Fibroblast of lung (primary cell): ENCODE measurements at places on chromosomes 7 and 10. TPM values are rescaled to one million over a fixed set of nuclear protein-coding genes. Genes with fewer than 3 reads are reported as not detected.

The MOSPD3 gene
- 3.9 and 5.9 TPM in 2 replicates for total RNA-seq

The SEMA3A gene
- total RNA-seq: 19.5 and 60.8 TPM in 2 replicates

The NCAPG2 gene
- 5.4 and 10.9 TPM in 2 replicates for total RNA-seq

The NEUROG3 gene
- not detected in 2 replicates for total RNA-seq

The CTAGE4 gene
- total RNA-seq: 0.17 and 1.0 TPM in 2 replicates

The MRLN gene
- not detected in 2 replicates for total RNA-seq

The NRP1 gene
- 362 and 373 TPM in 2 replicates for total RNA-seq

The FGFR2 gene
- under 0.01 and 0.17 TPM in 2 replicates for total RNA-seq

The SLC18A3 gene
- not detected in 2 replicates for total RNA-seq

The SPAM1 gene
- total RNA-seq: not detected in 2 replicates

The RELN gene
- 0.33 and 1.8 TPM in 2 replicates for total RNA-seq

The NRG3 gene
- not detected in 2 replicates for total RNA-seq

The GCK gene
- 0.77 and 1.7 TPM in 2 replicates for total RNA-seq

The TRIM73 gene
- total RNA-seq: 0.51 and 1.3 TPM in 2 replicates

The MAGI2 gene
- total RNA-seq: 9.2 and 17.0 TPM in 2 replicates

The FAM20C gene
- total RNA-seq: 52.9 and 70.7 TPM in 2 replicates

The NHLRC2 gene
- total RNA-seq: 8.5 and 11.9 TPM in 2 replicates

The FAM170B gene
- not detected in 2 replicates for total RNA-seq

The ANKRD2 gene
- total RNA-seq: 1.8 TPM in 2 replicates

The ITGA8 gene
- 0.99 and 1.3 TPM in 2 replicates for total RNA-seq

The TRIL gene
- total RNA-seq: 0.17 and 0.77 TPM in 2 replicates

The NOS3 gene
- 0.50 and 0.77 TPM in 2 replicates for total RNA-seq
